ENCODE measurements at places on chromosomes 1 and 21.

DNA sequence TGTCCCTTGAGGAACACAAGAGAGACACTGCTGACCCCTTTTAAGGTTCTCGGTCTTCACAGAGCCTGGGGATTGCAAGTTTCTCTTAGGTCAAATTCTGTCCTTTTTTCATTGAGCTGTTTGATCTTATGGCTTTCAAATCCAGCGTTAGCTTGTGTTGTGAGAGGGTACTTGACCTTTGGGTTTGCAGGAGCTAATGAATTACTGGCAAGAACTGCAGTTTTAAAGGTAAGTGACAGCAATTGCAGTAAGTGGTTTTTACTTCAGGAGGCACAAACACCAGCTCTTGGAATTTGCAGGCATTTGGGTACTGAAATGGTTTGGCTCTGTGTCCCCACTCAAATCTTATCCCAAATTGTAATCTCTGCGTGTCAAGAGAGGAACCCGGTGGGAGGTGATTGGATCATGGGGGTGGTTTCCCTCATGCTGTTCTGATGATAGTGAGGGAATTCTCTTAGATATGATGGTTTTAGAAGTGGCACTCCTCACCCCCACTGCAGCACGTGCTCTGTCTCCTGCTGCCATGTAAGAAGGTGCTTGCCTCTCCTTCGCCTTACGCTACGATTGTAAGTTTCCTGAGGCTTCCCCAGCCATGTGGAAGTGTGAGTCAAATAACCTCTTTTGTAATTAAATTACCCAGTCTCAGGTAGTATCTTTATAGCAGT, 134.5 kb upstream of the LYPLAL1 start:
- no peak for DNase-seq

- peak; percentile 74 for DNase-seq
Measured at GRCh38 chr1:77888781-77889642, 588 bp downstream of the NEXN start.

GRCh38 chr1:154521695-154522094, 19.5 kb upstream of the SHE start:
- no peak for DNase-seq

- peak; percentile 48 for DNase-seq
Measured at GRCh38 chr1:67441183-67441582, 11.0 kb upstream of the SERBP1 start.

DNA sequence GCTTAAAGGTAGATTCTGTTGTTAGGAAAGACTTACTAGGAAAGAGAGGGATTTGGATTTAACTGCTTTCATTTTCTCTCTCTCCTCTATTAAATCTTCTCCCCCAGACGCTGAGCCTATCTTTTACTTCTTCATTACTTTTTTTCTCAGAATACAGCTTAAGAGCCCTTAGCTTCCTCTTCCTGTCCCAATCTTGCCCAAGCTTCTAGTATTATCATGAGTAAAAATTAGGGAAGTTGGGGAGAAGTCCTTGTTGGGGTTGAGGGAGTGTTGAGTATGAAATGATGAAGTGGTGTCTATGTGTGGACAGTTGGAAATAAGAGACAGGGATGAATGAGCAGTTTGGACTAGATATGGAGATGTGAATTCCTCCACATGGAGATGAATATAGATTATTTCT, 35.0 kb downstream of the ACP6 start:
- no peak for DNase-seq

GRCh38 chr1:158203693-158204457, 23.2 kb downstream of the CD1D start:
- peak; percentile 42 for DNase-seq
